ENCODE measurements at places on chromosomes 11 and 22.

DNA sequence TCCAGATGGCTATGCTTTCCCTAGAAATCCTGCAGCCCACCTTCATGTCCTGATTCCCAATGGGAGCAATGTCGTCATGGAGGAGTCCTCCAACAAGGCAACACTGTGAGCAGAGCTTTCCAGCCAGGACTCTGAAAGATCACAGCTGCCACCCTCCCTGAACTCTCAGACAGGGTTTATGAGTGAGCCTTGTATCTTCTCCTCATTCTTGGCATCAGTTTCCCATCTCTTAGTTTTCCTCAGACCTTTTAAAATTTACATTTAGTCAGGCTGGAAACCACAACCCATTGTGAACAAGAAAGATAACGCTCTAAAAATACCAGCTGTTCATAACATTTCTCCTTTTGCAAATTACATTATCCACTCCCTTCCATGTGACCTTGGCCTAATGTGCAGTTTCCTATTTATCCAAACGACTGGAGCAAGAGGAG, 15.6 kb upstream of the LYVE1 start:
- no peak for DNase-seq

GRCh38 chr11:32847511-32847910, 17.8 kb downstream of the PRRG4 start:
- DNase-seq: no peak

DNA sequence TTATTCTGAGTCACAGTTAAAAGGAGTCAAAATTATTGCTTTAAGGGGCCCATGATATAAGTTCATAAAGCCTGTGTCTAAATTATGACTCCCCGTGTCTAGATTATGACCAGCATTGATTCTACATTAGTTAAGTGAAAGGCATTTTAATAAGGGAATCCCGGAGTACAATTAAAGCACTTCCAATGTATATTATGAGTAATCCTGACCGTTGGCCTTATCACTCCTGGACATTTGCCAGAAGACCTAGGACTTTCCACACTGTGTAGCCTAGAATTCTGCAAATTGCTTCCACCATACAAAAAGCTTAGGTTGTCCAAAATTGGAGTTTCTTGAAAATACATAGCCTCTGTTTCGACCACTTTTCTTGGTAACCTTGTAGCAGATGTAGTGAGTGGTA, 1292.6 kb downstream of the LRRC4C start:
- DNase-seq: no peak

- no peak for DNase-seq
Observed at GRCh38 chr22:49551897-49552614, 275.6 kb downstream of the BRD1 start.

- DNase-seq: no peak
Observed at GRCh38 chr11:20058749-20059458, 101.4 kb downstream of the DBX1 start.

DNA sequence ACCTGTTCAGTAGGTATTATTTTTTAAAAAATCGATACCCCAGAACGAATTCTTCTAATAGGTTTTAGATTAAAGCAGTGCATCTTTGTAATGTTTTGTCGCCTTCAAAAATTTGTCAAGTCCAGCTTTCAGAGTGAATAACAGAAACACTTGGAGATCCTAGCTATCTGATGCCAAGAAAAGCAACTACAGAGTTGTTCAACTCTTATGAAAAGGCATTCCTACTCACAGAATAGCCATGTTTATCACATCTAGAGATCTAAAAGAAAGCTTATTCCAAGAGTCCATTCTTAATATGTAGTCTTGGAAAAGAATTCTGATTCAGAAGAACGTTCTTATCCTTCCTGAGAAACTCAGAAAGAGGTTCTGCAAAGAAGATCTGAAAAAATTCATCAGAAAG, 268.5 kb downstream of the TTC28 start:
- no peak for DNase-seq

GRCh38 chr11:612201-612960, 3.4 kb downstream of the IRF7 start:
- no peak for DNase-seq

GRCh38 chr11:59102259-59102765, 4.7 kb upstream of the FAM111B start:
- no peak for DNase-seq
